ENCODE measurements at places on chromosomes 6 and 20.

DNA sequence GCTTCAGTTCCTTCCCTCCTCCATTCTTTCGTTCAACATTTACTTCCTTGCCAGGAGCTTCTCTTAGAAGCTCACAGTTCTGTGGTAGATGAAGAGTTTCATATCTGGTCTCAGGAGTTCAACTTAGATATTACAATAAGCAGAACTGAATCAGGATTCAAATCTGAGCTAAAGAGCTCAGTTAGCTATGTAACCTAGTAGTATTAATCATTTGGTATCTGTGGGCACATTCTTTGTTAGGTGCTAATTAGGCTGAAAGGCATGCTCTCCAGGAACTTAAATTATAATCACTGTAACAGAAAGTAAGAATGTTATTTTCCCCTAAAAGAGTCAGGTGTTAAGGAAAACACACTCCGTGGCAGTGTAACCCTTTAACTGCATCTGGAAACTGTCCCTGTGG, 8.4 kb downstream of the ZNF76 start:
- DNase-seq, result no peak

DNA sequence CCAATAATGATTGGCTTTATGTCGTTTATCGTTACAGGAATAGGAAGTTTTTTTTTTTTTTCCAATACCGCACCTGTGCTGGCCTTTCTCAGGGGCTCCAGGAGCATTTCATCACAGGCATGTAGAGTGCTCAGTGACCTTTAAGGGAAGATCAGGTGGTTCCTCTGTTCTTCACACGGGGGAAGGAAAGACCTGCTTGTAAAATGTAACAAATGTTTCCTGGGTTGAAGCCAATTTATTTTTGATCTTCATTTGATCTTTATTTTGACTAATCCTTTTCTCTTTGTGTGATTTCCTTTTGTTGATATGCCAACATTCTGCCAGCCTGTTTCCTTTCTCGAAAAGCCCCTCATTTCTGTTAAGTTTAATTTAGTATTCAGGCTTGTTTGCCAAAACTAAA, 61.9 kb upstream of the HBS1L start:
- no peak for DNase-seq

GRCh38 chr20:45450097-45450818, 19.3 kb upstream of the WFDC2 start:
- peak; percentile 44 for DNase-seq

- peak; percentile 26 for DNase-seq
Measured at GRCh38 chr6:136791296-136792094, 782 bp downstream of the MAP3K5 start.

DNA sequence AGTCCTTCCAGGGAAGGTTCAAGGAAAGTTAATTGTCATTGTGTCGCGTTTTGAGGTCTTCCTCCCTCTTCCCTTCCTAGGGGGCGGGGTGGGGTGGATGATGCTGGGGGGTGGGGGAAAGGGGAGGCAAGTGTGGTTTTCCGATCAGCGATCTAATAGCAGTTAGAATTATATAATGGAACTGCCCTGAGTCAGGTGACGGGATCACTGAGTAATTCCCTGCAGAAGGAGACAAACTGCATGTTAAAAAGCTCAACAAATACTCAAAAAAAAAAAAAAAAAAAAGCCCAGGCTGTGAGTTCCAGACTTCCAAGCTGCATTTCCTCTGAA, 240.4 kb downstream of the PHACTR1 start:
- DNase-seq, result no peak

DNA sequence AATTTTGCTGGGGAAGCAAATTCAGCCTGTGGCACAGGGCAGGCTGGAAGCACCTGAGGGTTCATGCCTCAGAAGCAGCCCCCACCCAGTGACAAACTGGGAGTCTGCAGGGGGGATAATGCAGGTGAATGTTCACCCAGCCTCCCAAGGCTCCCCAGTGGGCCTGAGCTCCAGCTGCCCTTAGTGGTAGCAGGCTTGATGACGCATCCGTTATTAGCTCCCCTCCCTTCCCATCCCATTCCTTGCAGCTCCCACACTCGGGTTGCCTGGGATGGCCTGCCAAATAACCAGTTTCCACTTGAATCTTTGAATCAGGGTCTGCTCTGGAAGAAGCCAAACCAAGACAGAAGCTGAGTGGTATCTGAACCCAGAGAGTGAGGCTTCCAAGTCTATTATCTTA, 15.8 kb downstream of the KCNK15 start:
- no peak for DNase-seq

- no peak for DNase-seq
Measured at GRCh38 chr6:161684731-161685475, 411.0 kb upstream of the AGPAT4 start.

DNA sequence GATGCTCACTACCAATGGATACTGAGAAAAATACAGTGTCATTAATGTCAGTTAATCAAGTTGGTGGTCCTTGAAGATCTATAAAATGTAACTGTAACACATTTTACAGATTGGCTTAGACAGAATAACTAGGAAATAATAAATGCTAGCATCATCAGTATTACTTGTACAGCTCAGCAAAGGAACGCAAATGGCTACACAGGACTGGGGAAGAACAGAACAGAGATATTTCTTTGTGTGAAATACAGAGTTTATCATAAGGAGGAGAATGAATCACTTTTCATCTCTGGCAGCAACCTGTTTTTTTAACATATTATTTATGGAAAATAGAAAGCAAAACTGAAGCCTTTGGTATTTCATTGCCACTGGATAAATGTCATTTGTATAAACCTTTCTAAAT, 8.2 kb upstream of the QKI start:
- no peak for DNase-seq

DNA sequence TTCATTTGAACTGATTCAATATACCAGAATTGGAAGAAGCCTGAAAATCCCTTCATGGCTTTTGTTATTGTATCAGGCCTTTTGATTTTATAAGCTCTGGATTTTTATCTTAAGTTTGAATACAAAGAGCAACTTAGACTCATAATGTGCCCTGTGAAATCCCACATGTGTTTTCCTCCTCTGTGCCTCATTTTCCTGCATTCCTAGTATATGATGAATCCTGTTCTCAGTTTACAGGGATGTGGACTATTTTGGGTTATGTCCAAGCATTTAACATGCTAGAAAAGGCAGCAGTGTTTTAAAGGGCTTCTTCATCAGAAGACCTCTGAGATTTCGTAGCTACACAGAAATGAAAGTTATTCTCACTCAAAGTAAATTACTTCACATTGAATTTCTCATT, 455.0 kb downstream of the RFPL4B start:
- no peak for DNase-seq

DNA sequence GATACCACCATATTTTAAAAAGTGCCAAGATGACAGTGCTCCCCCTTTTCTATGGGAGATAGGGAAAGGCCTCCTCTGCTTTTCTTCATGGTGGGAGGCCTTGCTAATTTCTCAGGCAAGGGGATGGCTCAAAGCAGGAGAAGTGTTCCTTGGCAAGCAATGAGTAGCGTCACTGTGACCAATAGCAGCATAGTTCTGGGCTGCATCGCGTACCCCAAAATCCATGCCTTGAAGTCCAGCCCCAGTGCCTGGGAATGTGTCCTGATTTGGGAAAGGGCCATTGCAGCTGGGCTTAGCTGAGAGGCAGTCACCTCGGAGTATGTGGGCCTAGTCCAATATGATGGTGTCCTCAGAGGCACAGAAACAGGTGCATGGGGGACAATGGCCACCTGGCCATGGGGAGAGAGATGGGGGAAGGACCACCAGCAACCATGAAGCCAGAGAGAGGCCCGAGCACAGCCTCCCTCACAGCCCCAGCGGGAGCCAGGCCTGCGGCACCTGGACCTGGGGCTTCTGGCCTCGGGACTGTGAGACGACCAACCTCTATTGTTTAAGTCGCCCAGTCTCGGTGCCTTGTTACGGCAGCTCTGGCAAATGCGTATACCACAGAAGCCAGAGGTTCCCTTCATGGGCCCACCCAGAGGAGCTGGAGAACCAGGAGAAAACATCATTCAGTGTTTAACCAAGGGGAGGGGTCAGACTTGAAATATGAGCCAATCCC, 153.1 kb upstream of the RPS6KA2 start:
- DNase-seq, result no peak

DNA sequence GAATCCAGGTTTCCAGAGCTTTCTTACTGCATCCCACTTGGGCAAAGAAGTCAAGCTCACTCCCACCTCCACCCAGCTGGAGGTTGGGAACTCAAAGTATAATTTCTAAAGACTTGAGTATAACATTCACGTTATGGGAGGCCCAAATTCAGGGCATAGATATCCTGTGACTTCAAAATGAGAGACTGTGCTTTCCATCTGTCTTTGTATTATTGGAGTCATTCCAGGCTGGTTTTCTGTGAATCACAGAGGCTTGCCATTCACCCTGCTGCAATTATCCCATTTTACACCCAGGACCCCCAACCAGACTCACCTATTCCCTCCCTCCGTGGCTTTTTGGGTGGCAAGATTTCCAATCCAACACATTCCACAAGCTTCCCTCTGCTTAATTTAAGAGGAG, 19.3 kb upstream of the SRC start:
- DNase-seq, result no peak

- DNase-seq, result no peak
Measured at GRCh38 chr20:12098421-12098820, 180.7 kb downstream of the BTBD3 start.

DNA sequence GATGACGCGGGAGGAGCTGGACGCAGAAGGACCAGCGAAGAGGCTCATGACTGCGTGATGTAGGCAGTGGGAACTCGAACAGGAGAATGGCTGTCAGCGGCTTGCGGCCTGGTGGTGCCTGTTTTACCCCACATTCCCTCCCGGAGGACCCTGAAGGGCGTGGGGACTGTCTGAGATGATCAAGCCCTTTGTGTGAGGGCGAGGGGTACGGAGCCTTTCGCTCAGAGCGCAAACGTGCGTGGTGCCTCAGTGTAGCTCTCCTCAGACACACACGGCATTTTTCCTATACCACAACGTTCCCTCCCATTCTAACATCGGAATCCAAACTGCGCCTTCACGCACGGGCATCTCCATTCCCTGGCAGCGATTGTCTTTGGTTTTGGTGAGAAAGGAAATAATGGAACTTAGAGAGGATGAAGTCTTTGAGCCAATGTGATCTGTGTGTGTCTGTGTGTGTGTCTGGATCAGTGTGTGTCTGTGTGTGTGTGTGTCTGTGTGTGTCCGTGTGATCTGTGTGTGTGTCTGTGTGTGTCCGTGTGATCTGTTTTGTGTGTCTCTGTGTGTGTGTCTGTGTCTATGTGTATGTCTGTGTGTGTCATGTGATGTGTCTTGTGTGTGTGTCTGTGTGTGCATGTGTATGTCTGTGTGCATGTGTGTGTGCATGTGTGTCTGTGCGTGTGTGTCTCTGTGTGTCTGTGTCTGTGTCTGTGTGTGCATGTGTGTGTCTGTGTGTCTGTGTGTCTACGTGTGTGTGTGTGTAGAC, 5.3 kb downstream of the PTK6 start:
- no peak for DNase-seq

GRCh38 chr20:63128367-63128766, 87.6 kb downstream of the YTHDF1 start:
- DNase-seq, result no peak

GRCh38 chr20:40265825-40266533, 423.1 kb downstream of the MAFB start:
- peak; percentile 12 for DNase-seq

GRCh38 chr6:144581812-144582537, 296.8 kb downstream of the UTRN start:
- DNase-seq, result peak; percentile 12

GRCh38 chr6:35489995-35490791, 6.7 kb downstream of the TEAD3 start:
- DNase-seq, result no peak

- peak; percentile 37 for DNase-seq
Measured at GRCh38 chr6:117483004-117483644, 650 bp downstream of the DCBLD1 start.

- DNase-seq, result no peak
Measured at GRCh38 chr20:22348010-22348409, 236.4 kb downstream of the FOXA2 start.

DNA sequence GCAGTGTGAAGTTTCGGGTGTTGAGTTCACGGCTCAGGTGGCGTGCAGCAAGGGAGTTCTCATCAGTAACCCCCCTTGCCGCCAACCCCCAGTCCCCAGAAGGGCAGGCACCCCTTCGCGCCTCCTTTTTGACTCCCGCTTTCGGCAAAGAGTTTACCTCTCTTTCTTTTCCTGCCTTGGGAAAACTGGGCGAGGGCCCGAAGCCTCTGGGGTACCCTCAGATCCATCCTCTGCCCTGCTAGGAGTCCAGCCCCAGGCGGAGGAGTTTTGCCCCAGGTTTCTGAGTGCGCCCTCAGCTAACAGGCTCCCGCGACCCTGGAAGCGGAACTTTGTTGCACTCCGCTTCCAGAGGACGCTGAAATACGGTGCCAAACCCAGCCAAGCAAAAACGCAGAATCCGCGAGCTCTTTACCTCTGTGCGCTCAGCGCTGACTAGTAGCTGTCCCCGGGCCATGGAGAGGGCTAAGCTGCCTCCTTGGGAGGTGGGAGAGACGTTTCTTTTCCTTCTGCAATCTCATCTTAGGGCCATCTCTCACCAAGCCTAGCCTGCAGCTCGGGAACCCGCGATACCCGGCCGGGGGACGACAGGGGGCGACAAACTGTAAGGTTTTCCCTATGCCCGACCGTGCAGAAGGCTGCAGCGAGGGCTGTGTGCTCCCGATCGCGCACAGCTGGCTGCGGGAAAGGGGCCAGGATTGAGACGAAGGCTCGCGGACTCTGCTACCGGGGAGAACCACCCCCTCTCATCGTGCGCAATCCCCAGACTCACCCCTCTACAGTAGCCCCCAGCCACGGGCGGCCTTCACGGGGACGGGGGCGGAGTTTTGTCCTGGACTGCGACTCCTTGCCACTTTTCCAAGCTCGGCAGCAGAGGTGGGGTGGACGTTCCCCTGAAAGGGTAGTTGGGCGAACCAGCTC, 2.7 kb upstream of the PAX1 start:
- DNase-seq, result peak; percentile 88

DNA sequence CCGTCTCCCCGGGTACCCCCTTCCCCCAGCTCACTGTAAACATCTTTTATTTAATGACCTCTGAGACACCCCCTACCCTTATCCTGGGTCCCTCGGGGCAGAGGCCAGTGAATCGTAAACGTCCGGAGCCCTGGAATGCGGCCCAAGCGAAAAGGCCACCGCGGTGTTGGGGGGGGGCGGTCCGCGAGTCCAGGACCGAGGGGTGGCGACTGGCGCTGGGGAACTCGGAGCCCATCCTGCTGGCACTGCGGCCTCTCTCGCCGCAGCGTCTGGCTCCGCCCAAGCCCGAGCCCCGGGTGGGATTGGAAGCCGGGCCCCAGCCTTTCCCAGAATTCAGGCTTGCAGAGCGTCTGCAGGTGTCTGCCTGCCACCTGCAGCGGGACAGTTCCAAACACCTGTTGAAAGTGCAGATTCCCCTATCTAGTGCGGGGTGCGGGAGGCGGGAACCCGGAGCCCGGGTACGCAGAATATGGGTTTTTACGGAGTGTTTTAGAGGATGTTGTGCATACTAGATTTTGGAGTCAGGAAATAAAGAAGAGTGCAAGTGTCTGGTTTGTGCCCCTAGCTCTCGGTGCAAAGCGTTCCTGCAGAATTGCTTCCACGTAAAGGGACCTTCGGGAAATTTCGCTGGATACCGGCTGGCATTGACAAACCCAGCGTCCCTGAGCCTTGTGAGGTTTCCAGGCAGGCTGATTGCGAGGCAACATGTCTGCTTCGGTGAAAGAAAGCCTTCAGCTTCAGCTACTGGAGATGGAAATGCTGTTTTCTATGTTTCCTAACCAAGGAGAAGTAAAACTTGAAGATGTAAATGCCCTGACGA, 800 bp downstream of the RWDD2A start:
- DNase-seq, result peak; percentile 82

- DNase-seq, result no peak
Measured at GRCh38 chr6:128172081-128172480, 271.2 kb upstream of the THEMIS start.

GRCh38 chr6:169752074-169752623, 727 bp downstream of the ERMARD start:
- no peak for DNase-seq
